ENCODE measurements at places on chromosomes 16 and 17. TPM values are rescaled to one million over a fixed set of nuclear protein-coding genes. Genes with fewer than 3 reads are reported as not detected.
A peak's percentile ranks its signal among the peaks of the same experiment; 100 is the strongest.

- peak; percentile 54 for DNase-seq
Observed at GRCh38 chr16:85395207-85395912, 217.8 kb upstream of the GSE1 start.

The CACNG3 gene
- total RNA-seq, result 2.2 TPM

DNA sequence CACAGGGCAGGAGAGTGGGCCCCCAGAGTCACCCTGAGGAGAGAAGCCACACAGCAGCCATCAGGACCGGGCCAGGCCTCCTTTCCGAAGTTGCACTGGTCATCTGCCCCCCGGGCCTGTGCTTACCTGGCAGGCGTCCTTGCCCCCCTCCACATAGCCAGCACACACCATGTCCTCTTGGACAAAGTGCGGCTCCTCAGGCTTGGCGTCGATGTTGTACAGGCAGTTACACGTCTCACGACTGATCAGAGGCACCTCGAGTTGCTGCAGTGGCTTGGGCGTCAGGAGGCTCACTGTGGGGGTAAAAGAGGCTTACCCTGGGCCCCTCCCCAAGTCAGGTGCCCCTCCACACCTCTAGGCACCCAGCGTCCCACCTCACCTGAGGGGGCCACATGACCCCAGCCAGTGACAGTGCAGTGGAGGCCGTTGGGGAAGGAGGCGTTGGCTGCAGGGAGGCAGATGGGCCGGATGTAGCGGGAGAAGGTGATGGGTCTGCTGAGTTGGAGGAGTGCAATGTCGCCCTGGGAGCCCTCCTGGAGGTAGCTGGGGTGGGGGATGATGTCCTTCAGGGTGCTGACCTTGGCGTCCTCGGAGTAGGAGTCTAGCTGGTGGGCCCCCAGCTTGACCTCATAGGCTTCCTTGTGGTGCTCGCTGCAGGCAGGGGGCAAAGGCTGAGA, 3.1 kb downstream of the PRSS8 start:
- DNase-seq, result no peak

GRCh38 chr16:63195336-63195735, 1159.1 kb upstream of the CDH8 start:
- no peak for DNase-seq

DNA sequence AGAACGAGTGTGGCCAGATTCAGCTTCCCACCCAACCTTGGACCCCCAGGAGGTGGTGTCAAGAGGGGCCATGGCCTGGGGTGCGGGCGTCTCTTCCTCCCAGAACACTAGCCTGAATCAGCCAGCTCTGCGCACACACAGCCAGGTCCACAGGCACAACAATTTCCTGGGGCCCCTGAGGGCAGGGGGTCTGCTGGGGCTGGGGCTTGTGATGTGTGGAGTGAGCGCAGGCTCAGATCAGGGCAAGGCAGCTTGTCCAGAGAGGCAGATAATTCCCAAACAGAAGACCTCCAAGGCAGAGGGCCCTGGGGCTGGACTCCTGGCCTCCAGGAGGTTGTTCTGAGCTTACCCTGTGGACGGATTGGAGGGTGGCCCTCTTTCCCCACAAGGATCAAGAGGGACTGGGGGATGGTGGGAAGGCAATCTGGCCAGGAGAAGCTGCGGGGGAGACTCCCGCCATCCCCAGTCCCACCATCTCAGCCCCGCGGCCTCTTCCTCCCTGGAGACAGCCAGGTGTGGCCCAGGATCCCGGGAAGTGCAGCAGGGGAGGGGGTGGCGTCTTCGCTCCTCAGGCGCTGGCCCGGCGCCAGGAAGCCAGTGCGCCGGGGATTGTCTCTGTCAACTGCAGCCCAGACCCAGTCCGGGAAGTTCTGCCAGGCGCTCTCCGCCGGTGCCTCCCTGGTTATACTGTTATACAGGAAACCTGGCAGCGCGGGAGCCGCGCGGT, 52.0 kb upstream of the AMZ2 start:
- no peak for DNase-seq

DNA sequence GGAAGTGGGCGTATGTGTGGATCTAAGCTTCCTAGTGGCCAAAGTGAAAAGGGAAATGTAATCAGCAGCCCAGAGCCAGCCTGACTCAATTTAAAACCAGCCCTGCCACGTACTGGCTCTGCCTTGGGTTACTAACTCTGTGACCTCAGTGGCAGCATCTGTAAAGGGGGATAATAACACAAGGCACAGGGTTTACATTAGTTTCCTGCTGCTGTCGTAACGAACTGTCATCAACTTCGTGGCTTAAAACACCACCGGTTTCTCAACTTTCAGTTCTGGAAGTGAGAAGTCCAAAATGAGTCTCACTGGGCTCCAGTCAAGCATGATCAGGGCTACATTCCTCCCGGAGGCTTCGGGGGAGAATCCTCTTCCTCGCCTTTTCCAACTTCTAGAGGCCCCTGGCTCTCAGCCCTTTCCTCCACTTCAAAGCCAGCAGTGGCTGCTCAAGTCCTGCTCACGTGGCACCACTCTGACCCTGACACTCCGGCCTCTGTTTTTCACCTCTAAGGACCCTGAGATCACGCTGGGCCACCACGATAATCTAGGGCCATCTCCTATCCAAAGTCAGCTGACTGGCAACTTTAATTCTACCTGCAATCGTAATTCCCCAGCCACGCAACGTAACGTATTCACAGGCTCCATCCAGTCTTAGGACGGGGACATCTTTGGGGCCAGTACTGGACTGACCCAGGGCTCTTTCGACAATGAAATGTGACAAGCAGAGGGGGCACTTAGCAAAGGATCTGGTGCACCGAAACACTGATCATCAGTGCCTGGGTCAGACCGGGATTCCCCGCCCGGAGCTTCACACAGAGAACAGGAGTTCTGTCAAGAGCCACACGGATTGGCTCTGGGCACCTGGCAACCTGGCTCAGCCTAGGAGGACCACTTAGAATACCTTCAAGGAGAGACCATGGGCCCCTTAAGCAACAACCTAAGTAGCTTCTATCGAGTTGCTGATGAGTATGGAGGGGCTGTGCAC, 14.5 kb downstream of the TMC6 start:
- no peak for DNase-seq

- no peak for DNase-seq
Observed at GRCh38 chr17:46190763-46191162, 2.5 kb downstream of the KANSL1 start.

DNA sequence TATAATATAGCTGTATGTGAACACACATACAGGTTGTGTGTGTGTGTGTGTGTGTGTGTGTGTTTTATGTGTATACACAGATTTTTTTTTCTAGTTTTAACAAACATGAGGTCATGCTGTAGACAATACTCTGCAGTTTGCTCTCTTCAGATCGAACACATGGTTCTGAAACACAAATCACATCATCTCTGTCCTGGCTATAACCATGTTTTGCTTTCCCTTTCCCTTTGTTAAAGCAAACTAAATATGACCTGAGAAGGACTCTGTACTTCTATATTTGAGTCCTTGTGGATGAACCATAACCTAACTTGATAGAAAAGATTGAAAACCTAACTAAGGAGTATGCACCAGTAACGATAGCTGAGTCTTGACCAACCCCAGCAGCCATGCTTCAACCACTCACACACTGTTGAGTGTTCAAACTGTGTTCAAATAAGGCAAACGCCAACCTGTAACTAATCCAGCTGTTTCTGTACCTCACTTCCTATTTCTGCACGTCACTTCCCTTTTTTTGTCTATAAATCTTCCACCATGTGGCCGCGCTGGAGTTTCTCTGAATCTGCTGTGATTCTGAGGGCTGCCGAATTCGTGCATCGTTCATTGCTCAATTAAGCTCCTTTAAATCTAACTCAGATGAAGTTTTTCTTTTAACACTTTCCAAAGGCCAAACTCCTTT, 303.8 kb downstream of the HS3ST3B1 start:
- no peak for DNase-seq

The HOXB4 gene
- not detected for total RNA-seq

- DNase-seq, result no peak
Observed at GRCh38 chr16:296806-297510, 14.0 kb downstream of the PDIA2 start.

DNA sequence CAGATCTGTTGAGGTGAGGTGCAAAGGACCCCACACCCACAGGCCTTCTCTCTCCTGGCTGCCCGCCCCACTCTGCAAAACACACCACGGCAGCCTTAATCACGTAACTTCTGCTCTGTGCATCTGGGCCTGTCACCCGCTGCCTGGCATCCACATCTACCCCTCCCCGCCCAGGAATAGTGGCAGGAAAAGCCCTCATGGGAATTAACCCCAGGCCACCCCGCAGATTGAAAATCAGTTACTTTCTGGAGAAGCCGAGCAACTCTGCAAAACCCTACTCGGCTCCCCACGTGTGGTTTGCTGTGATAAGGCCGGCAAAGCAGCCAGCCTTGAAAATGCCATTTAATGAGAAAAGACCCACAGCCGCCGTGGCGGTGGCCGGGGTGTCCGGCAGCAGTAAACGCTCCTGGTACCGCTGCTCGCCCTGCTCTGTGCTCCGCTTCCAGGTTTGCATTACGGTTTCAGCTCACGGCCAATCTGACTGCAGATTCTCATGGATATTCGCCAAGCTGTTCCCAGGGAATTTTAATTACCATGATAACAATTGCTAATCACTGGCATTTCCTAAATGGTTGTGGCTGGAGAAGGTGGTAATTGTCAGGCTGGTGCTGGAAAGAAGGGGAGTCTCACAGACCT, 78.0 kb upstream of the DOC2B start:
- DNase-seq, result no peak

GRCh38 chr17:74522381-74523105, 8.7 kb downstream of the CD300LB start:
- DNase-seq, result no peak

DNA sequence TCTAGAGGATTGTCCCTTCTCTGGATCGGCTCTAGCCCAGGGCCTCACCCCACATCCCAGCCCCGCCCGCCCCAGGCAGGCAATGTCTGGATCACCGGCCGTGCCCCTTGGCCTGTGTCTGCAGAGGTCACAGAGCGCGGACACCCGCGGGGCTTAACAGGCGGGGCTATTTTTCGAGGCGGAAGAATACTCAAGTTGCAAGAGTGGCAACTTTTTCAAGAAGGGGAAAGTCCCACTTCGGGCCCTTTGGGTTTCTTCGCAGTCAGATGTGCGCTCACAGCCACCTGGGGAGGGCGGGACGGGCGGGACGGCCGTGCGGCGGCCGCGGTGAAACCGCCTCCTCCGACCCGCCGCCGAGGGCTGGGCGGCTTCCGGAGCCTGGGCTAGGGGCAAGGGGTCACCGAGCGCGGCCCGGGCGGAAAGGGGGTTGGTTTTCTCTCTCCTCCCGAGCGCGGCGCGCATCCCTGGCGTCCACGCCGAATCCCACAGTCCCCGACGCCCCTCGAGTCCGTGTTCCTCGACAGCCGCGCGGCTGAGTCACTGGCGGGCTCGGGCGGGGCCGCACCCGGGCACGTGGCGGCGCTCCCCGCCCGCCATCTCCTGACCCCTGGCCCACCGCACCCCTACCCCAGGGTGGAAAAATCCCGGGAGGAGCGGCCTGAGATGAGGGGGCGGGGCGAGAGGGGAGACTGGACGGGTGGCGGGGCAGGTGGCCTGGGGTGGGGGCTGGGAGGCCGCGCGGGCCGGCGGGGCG, 1.2 kb upstream of the PFN1 start:
- DNase-seq, result peak; percentile 74

- no peak for DNase-seq
Observed at GRCh38 chr17:74051348-74051747, 152.1 kb upstream of the RPL38 start.

The KRT33A gene
- total RNA-seq, result not detected

The FNDC8 gene
- not detected for total RNA-seq

DNA sequence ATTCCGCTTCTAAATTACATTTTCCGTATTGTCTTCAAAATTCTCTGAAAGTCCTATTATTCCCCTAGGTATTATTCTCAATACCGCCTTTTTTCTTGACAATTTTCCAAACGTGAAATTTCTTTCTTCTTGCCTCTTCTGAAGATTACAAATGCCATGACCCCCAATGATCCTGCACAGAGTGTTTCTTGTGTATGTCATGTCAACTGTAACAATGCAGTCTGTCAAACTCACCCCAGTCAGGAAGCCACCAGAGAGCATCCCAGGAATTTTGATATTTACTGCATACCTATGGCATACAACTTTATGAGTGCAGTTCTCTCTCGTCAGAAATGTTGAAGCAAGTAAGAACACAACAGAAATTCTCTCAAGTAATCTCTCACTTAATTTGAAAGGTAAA, 847.3 kb upstream of the CDH8 start:
- DNase-seq, result no peak

DNA sequence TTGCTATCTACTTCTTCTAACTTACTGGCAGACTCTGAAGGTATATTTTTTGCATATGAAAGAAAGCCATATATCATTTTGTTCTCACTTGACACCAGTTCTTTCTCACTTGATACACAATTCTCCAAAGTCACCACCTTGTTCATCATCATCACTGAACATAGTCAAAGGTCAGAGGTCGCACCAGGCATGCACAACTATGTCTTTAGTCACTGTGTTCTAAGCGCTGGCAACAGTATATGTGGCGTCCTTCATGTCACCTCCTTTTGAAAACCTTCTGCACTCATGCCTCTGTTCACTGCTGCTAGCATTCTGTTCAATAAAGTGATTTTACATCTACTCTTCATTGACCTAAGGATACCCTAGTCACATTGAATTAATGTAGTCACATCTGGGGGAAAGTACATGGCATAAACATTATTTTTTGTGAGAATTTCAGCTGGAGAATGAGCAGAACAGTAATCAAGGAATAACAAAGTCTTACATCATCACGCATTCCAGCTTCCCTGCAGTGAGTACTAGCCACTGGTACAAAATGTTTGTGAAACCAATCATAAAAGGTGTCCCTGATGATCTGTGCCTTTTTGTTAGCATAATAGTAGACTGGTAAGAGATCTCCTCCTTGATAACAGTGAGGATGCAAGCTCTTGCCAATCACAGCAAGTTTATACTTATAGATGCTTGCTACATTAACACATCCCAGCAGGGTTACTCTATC, 20.5 kb upstream of the TBX4 start:
- DNase-seq, result no peak

The HCRT gene
- total RNA-seq, result not detected

DNA sequence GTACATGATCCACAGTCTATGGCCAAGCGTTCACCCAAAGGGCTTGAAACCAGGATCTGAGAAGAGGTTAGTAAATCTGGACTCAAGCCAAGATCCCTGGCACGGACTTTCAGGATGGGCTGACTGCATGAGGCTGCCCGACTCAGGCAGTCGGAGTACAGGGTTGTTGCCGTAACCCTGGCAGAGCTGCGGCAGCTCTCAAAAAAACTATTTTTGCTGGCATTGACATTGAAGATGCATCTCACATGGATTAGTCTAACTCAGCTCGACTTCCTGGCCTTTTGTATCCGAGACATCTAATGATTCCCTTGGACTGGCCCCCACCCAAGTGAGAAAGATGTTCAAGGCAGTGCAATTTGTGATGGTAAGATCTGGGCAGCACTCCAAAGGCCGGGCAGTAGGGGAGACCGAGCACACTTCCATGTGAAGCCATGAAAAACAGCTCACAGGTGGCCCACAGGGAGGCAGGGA, 6.2 kb downstream of the SLC47A1 start:
- no peak for DNase-seq

The KRT9 gene
- not detected for total RNA-seq

Data from glutamatergic neuron (in vitro differentiated cells).